ENCODE measurements at places on chromosomes 7 and 10. TPM values are rescaled to one million over a fixed set of nuclear protein-coding genes. Genes with fewer than 3 reads are reported as not detected.
A peak's percentile ranks its signal among the peaks of the same experiment; 100 is the strongest.

- DNase-seq, result no peak
Measured at GRCh38 chr7:94338921-94339371, 55.7 kb upstream of the COL1A2 start.

GRCh38 chr7:11701829-11702560 lies 130.0 kb downstream of the THSD7A start:
- DNase-seq, result no peak

Gene ADAMTS14
- 0.24 TPM for total RNA-seq

DNA sequence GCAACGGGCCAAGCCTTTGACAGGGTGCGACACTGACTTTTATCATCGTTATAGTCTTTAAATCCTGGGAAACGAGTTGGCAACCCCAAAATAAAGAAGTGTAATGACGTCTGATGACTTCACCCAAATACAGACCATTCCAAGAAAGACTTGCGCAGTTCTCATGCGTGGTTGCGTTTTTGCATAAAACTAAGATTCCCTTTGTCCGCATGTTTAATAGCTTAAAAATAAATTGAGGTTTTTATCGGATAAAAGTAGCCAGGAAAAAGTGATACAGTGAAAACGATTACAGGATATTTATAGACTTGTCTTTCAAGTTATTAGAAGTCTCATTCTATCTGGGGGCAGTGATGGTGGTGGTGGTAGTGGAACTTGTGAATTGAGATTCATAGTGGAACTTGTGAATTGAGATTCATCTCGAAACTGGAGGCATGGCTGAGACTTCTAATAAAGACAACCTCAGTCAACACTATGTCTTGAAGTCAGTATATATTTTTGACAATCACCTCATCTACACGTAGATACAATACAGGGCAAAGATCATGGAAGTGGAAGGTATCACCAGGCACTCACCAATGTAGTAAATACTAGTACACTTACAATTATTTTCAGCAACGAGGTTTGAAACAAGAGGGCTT lies 1.2 kb upstream of the NAMPT start:
- DNase-seq, result peak; percentile 58

- DNase-seq, result no peak
Measured at GRCh38 chr10:110822712-110823311, 48.9 kb upstream of the PDCD4 start.

Gene FAM20C
- total RNA-seq, result 0.12 TPM

Gene SPDYE6
- total RNA-seq, result not detected

DNA sequence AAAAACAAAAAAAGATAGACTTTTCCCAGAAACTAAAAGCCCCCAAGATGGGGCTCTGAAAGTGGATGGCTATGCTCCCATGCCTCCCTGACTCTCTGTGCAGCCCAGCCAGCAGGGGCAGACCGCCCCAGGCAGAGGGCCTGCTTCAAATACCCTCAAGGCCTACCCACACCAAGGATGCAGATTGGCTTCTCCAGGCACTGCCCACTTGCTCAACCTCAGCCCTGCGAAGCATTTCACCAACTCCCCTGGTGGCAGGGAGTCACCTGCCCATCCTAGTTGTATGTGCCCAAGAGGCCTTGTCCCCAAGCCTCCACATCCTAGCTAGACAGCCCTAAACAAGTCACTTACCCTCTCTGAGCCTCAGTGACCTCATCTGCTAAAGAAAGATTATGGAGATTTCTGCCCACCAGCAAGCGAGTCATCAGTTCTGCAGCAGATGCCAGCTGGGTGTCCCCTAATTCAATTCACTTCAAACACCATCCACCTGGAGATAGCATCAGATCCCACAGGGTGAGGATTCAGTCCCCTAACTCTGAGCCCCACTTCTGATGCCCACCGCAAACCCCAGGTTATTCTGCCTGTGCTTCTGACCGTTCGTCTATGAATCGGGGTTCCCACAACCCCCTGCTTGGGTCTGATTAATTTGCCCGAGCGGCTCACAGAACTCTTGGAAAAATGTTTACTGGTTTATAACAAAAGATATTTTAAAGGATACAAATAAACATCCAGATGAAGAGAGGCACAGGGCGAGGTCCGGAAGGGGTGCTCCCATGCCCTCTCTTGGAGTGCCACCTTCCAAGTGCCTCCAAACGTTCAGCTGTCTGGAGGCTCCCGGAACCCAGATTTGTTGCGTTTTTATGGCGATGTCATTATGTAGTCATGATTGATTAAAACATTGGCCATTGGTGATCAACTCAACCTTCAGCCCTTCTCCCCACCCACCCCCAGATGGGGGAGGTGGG lies 18.6 kb upstream of the ZMIZ1 start:
- no peak for DNase-seq

GRCh38 chr7:98211221-98211675 lies at the start of gene BHLHA15:
Gene BHLHA15 (plus strand): TSS chr7:98211439. CDS start chr7:98212310, 871 bp downstream.
- peak; percentile 55 for DNase-seq

DNA sequence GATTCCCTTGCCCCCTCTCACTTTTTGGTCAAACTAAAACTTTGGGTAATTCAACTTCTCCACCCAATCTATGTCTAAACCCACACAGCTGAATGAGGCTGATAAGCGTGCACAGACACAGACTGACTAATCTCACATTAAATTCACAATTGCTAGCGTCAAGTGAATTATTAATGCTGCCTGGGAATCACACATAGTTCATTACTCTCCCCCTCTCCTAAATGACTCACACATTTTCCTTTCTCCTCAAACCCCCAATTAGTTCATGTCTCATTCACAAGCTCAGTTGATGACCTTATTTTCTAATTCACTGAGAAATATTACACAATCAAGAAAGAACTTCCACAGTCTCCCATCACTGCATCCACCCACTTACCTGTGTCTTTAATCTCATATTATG lies 14.5 kb downstream of the KLF14 start:
- no peak for DNase-seq

DNA sequence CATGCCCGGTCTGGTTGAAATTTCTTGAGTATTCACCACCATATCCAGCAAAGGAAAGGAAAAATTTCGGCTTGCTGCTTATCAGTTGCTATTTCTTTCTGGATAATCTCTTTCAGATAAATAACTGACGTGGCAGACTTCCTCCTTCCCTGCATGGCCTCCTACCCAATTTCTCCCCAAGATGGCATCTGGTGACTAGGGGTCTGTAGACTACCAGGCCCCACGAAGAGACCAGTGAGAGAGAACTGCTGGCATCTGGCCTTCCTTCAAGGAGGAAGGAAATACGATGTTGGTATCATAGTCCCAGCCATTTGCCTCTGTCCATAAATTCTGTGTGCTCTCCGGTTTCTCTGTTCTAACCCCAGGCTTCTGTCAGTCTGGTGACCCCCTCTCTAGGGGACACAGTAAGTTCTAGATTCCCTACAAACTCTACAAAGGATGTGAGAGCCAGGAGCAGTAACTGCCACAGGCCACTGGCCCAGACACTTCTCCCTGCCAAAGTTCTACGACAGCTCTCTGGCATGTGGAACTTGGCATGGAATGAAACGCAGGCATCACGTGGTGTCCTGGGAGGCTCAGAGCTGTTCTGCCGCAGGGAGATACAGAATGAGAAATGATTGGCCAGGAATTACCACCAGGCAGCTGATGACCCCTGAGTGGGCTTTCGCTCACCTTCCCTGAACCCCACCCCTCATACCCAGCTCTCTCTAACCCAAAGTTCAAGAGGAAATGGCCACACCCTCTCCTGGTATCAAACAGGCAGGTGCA lies 30.0 kb upstream of the MSRB2 start:
- no peak for DNase-seq

- no peak for DNase-seq
Measured at GRCh38 chr10:614139-614711, 75.2 kb downstream of the DIP2C start.

DNA sequence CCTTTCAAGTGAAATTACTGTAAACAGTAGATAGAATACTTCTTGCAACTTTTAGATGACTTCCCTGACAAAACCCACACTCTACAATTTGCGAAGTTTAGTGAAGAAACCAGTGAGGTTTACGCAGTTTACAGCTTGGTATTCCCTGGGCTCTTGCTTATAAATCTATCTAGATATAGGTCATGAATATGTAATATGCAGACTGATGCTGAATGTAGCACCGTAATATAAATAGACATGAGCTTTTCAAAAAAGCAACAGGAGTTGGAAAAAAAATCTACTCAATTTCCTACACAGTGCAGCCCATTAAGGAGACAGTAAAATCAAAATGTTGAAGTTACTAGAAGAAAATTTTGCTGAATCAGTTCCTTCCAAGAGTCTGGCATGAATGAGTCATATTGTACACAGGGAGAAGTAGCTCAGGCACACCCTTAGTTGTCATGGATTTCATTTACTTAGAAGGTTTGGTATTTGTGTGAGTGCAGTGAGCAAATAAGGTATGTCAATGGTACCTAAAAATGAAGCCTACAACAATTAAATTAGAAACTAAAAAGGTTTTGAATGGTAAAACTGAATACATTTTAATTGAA lies 67.7 kb upstream of the NEUROD6 start:
- no peak for DNase-seq

Gene PTN
- not detected for total RNA-seq

- DNase-seq, result no peak
Measured at GRCh38 chr10:11448545-11449244, 162.8 kb downstream of the USP6NL start.

GRCh38 chr7:48106906-48107659 lies 18.0 kb downstream of the UPP1 start:
- no peak for DNase-seq

GRCh38 chr7:133303931-133304330 lies 51.1 kb downstream of the EXOC4 start:
- DNase-seq, result no peak

- DNase-seq, result no peak
Measured at GRCh38 chr10:125451319-125451718, 231.6 kb downstream of the TEX36 start.

Gene RBP4
- total RNA-seq, result not detected

Gene OGDHL
- total RNA-seq, result 0.99 TPM

DNA sequence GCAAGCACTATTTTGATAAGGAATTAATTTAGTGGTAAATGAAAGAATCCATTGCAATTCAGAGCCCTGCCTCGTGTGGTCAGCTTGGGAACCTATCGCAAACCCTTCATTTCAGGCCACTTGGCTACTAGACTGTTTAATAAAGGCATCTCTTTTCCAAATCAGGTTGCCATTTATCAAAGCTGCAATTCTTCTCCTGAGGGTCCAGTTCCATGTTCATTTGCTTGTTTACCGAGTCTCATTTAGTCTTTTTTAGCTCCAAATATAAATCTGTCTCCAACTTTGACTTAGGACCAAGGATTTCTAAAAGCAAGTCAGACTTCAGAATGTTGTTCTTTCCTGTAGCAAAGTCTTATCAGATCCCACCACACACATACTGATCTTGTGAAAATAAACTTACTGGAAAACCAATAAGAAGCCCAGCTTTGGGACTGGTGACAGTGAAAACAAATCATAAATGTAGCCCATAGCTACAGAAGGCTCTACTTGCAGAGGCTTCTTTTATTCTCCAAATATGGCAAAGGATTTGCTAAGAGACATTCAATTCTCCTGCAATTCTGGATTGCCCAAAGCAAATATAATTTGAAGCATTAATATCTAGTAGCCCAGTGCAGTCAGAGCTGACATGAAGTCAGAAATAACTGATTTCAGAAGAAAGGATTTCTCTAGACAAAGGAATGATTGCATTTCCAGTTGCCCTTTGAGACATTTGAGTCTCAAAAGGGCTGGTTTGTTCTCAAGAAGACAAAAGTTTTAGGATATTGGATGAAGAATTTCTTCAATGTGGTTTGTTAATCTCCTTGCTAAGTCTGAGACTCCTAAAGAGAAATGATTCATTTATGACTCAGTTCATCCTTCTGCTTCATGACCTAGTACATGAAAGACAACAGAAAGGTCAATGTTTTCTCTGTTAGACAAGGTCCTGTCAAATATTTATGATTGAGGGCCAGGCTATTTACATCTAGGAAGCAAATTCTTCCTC lies 28.0 kb downstream of the PPP1R3C start:
- no peak for DNase-seq

Gene SPDYE8
- total RNA-seq, result not detected

GRCh38 chr7:13407911-13408310 lies 581.6 kb downstream of the ETV1 start:
- no peak for DNase-seq

DNA sequence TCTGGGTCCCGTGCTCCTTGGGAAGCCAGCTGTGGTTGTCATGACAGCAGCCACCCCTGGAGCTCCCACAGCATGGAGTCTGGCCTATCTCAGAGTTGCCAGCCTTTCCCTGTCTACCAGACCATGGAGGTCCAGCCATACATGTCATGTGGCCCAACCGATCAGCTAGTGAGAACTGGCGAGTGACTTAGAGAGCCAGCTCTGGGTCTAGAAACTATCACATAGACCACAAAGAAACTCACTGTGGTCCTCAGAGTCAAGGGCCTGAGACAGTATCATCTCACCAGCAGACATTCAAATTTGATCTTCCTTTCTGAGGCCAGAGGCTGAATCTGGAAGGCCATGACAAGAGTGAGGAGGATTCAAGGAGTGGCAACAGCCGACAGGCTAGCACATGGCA lies 223.3 kb upstream of the GPR26 start:
- no peak for DNase-seq

DNA sequence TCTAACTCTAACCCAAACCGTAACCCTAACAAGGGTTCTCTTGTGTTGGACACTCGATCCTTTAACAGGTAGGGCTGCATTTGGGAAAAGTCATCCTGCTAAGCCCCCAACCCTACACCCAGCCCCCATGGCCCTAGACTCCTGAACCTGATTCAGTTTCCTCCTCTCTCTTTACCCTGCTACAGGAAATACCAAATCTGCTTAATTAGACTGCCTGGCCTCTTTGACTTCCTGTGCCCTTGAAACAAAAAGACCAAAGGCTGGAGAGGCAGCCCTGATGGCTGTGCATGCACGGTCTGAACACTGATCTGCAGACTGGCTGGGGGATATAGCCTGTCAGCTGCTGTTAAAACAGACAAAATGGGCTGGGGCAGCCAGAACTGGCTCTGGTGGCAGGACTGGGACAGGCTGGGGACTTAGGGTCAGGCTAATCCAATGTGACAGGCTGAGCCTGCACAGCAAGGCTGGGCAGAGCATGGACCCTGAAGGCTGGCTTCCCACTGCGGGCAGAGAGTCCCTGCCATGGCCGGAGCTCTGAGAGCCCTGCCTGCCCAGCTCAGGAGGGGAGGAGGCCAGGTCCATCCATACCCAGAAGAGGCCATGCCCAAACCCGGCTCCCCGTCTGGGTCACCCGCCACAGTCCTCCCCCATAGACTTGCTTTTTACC lies 51.0 kb upstream of the MSMB start:
- no peak for DNase-seq

DNA sequence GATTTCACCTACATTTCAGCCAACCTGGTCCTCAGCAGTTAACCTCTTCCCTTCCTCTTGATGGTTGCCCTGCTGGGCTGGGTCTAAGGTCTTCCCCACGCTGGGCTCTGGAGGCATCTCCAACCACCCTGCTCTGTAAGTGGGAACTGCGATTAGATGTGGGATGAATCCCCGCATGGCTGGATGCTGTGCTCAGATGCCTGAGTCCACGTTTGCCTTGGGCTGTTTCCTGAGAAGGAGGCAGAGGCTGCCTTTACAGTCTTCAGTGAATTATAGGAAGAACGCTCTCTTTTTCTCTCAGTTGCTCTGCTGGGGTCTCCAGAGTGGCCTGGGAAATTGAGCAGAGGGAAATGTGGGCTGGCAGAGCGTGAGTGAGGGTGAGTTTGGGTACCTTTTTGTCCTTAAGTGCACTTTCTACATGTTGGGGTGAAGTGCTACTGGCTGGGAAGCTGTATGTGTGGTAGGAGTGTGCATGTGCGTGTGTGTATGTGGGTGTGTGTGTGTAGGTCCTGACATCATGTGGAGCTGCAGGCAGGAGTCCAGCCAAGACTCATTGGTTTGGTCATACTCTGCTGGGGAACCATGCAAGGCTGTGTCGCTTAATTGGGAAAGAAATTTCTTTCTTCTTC lies 1.5 kb downstream of the GIMAP8 start:
- peak; percentile 62 for DNase-seq

Data from activated T-cell treated with anti-CD3 and anti-CD28 coated beads, Interleukin-2, amount 50 U/mL, for 72 hours (primary cell).